ENCODE measurements at places on chromosomes 3 and 15. TPM values are rescaled to one million over a fixed set of nuclear protein-coding genes. Genes with fewer than 3 reads are reported as not detected.

DNA sequence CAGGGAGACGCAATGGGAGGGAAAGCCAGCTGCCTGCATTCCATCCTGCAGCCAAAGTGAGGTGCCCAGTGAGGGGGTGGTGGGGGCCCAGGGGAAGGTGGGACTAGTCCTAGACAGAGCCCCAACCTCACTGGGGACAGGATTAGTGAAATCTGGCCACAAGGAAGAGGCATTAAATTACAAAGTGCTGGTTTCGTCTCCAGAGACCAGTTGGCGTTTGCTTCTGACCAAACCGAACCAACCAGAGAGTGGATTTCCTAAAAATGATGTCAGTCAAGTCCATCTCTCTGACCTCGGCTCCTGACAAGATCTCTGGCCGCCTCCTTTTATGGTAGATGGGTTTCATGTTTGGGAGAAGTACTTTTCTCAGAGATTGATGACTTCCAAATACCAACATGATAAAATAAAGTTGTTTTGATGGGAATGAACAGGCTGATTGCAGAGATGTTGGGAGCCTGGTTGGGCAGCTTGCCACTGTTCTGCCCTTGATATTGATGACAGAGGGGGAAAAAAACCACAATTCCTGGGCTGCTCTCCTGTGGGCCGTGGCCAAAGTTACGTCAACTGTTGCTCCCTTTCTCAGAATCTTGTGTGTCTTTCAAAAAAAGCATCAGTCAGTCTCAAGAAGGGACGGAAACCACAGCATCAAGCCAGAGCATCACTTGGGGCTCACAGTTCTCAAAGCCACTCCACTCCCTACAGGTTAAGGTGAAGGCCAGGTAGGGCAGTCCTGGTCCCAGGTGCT, 24.6 kb downstream of the ITGA11 start:
- H3K4me3 ChIP-seq: no peak overlapping the region
- no peak for DNase-seq
- no peak overlapping the region for H3K27ac ChIP-seq

DNA sequence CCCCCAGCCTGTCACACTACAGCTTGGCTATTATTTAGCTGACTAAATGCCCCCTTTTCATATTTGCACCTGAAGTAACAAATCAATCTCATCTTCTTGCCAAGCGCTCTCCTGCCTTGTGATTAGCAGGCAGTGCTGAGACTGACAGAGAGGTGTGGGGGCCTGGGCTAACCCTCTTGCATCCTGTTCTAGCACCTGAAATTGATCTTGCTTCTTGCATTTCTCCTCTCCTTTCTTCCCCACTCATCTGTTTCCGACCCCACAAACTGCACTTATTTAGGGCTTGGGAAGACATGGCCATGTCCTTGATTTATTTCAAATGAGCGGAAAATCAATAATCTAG, 309.0 kb upstream of the PROK2 start:
- peaks cover 4% of the 10 kb centered on the region for H3K4me1 ChIP-seq
- no peaks in the 10 kb centered on the region for H3K36me3 ChIP-seq
- peak overlapping the region; percentile 4 for H3K27ac ChIP-seq
- DNase-seq: no peak
- H3K27me3 ChIP-seq: peaks cover 6% of the 10 kb centered on the region
- no peak overlapping the region for H3K4me3 ChIP-seq

- H3K27ac ChIP-seq: peak overlapping the region; percentile 25
- peak overlapping the region; percentile 93 for H3K4me3 ChIP-seq
- peaks cover 6% of the 10 kb centered on the region for H3K27me3 ChIP-seq
- H3K36me3 ChIP-seq: no peaks in the 10 kb centered on the region
Measured at GRCh38 chr3:48299746-48300712, 33.4 kb downstream of the SPINK8 start.

DNA sequence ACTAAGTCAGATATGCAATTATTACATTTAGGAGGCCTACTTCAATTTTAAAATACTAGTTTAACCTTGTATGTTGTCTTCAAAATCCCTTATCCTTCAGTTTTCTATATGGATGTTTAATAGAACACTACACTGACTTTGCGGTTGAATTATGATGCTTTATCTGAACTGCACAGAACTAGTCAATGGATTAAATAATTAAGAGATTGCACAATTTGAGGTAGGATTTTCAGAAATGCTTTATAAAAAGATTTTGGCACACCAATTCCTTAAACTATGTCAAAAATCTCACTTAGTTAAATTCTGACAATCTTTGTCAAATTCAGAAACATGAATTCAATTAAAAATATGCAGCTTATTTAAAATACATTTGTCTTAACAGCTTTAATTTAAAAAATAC, 28.1 kb downstream of the ATOSA start:
- H3K4me1 ChIP-seq: peaks cover 19% of the 10 kb centered on the region
- peak overlapping the region; percentile 79 for H3K27ac ChIP-seq
- H3K27me3 ChIP-seq: peaks cover 2% of the 10 kb centered on the region
- no peaks in the 10 kb centered on the region for H3K36me3 ChIP-seq
- no peak overlapping the region for H3K4me3 ChIP-seq

DNA sequence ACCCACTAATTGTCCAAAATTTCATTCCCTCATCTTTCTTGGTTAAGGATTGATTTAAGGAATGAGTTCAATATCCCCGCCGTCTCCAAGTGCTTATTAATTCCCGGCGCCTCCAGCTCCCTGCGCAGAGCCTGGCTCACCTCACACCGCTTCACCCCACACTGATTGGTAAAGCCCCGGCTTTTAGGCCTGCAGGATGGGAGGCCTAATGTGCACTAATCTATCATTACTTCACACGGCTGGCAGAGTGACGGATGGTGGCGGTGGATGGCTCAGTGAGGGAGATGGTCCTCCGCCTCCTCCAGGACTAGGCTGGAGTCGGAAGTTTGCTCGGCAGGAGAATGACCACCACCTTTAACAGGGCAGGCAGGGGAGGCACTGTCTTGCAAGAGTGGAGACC, 81.7 kb downstream of the MEGF11 start:
- no peak for DNase-seq
- H3K36me3 ChIP-seq: no peaks in the 10 kb centered on the region
- H3K27me3 ChIP-seq: peaks cover 6% of the 10 kb centered on the region
- H3K4me3 ChIP-seq: no peak overlapping the region
- H3K4me1 ChIP-seq: peaks cover 32% of the 10 kb centered on the region

DNA sequence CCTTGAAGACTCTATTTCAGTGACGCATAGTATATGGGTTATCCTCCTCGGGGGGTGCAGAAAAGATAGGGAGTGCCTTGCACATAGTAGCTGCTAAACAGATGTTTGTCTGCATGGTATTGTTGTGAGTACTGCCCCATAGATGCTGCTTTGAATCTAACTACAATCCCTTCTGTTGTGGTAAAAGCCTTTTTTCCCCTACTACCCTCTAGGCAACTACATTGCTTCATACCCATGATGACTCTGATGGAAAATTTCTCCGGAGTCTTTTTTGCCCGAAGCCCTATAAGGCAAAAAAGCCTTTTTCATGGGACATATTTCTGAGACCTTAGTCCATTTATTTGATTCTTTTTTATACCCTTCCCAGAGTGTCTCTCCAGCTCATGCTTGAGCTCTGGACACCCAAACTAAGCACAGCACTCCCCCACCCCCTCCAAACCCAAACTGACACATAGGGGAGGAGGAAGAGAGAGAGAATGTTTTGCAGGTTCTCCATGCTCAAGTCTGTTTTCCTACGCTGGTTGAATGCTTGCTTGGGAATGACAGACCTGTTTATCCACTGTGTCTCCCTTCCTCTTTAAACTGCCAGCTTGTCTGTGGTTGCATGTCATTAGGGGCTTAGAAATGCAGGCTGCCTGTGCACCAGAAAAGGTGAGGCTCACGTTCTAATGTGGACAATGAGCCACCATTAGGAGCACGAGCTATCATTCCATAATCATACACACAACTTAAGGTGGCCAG, 52.9 kb downstream of the LRTM1 start:
- no peak overlapping the region for H3K27ac ChIP-seq
- DNase-seq: no peak
- peaks cover 5% of the 10 kb centered on the region for H3K4me1 ChIP-seq
- H3K36me3 ChIP-seq: no peaks in the 10 kb centered on the region
- H3K27me3 ChIP-seq: no peaks in the 10 kb centered on the region

DNA sequence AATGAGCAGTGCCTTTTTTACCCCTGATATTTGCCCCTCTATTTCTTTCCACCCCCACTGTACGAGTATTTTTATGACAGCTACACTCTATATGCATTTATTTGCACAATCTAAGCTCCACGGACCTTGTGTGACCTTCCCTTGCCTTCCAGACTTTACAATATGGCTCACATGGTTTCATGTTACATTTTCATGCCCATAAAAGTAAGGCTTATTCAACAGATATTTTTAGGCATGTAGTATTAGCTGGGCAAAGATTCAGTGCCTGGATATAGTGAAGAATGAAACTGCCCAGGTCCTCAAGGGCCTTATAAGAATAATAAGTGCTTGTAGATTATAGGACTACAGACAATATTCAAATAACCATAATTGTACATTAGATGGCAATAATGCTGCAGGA, 481.9 kb upstream of the CNTN4 start:
- DNase-seq: no peak
- no peaks in the 10 kb centered on the region for H3K27me3 ChIP-seq
- no peak overlapping the region for H3K4me3 ChIP-seq
- H3K27ac ChIP-seq: no peak overlapping the region
- H3K36me3 ChIP-seq: no peaks in the 10 kb centered on the region

GRCh38 chr3:156817646-156818272, 8.4 kb upstream of the LEKR1 start:
- H3K27ac ChIP-seq: peak overlapping the region; percentile 22
- no peak for DNase-seq
- H3K27me3 ChIP-seq: peaks cover 10% of the 10 kb centered on the region
- peak overlapping the region; percentile 89 for H3K4me3 ChIP-seq

GRCh38 chr3:177133860-177134815, 63.1 kb downstream of the TBL1XR1 start:
- no peak for DNase-seq
- no peak overlapping the region for H3K4me3 ChIP-seq
- peaks cover 4% of the 10 kb centered on the region for H3K36me3 ChIP-seq

GRCh38 chr15:25711691-25712090, 151.4 kb downstream of the ATP10A start:
- H3K4me3 ChIP-seq: no peak overlapping the region
- DNase-seq: no peak
- H3K27me3 ChIP-seq: peaks cover 9% of the 10 kb centered on the region
- H3K4me1 ChIP-seq: peaks cover 3% of the 10 kb centered on the region

DNA sequence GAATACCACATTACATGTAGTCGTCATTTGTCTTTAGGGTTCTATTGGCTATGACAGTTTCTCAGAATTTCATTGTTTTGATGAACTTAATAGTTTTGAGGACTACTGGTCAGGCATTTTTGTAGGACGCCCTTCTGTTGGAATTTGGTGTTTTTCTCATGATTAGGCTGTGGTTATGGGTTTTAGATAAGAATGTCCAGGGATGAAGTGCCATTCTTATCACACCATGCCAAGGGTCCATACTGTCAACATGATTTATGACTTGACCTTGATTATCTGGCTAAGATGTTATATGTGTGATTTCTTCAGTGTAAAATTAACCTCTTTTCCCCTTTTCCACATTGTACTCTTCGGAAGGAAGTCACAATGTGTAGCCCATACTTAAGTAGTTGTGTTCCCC, 135.3 kb downstream of the DIPK2A start:
- H3K36me3 ChIP-seq: no peaks in the 10 kb centered on the region
- H3K4me1 ChIP-seq: peaks cover 18% of the 10 kb centered on the region
- no peak overlapping the region for H3K4me3 ChIP-seq
- H3K27ac ChIP-seq: no peak overlapping the region
- no peak for DNase-seq

DNA sequence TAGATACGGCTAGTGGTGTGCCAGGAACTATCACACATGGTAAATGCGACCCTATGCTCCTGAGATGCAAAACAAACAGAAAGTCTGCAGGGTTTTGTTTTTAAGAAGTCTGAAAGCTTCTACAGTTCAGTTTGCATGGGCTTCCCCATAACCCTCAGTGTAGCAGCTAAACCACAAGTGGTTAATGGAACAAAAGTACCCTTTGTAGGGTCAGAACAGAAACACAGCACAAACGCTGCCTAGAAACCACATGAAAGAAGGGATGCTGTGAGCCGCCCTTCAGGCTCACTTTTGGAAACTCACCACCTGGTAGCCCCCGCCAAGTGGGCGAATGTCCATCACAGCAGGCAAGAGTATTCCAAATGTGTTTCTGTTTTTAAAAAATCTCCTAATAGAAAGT, 46.2 kb downstream of the CTDSPL start:
- peaks cover 6% of the 10 kb centered on the region for H3K4me1 ChIP-seq
- no peaks in the 10 kb centered on the region for H3K27me3 ChIP-seq

DNA sequence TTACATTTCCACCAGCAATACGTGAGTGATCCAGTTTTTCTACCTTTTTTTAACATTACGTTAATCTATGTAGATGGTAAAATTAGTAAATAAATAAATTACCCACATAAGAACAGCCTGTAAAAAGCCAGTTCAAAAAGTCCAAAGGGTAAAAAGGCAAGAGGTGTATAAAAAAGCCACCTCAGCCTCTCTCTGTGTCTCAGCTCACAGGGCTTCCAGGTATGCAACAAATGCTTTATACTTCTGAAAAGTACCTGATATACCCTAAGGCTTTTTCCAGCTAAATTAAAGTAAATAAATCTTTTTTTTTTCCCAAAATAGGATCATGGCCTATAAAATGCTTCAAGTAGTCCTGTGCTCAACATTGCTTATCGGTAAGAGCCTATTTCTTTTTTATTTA, at the start of gene C3orf85:
C3orf85 (plus strand) TSS at position 197 of the 400 bp plus-strand sequence; CDS start at position 326, 129 bp downstream.
- H3K27me3 ChIP-seq: no peaks in the 10 kb centered on the region
- H3K4me3 ChIP-seq: no peak within 1 kb of the TSS
- no peak within 1 kb of the TSS for H3K27ac ChIP-seq
- no peaks in the 10 kb centered on the region for H3K36me3 ChIP-seq
- no peak for DNase-seq
- H3K4me1 ChIP-seq: peaks cover 4% of the 10 kb centered on the region

DNA sequence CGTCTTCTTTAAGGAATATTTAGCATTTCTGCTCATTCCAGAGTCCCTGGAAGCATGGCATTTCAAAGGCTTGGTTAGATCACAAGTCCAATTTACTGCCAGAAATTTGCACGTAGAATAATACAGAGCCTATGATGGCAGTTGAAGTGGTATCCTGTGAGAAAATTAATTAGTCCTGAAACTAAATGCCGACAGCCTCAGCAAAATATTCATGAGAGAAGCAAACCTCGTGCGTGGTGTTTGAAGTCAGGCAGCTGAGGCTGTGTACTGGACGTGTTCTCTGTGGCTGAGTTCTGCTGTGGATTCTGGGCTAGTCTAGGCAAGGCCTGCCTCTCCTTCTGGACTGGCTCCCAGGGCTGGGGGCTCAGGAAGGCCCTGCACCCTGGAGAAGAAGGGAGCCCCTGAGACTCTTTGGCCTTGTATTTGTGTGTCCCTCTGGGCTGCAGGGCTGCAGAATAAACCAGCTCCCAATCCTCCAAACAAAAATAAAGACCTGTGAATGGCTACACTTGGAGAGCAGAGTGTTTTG, 106.6 kb downstream of the APBA2 start:
- no peak for DNase-seq
- peaks cover 73% of the 10 kb centered on the region for H3K4me1 ChIP-seq
- H3K4me3 ChIP-seq: peak overlapping the region; percentile 17

The FOXB1 gene
- not detected for total RNA-seq

The PPP1R14D gene
- total RNA-seq: not detected

The FETUB gene
- not detected for total RNA-seq

The PFKFB4 gene
- 40.3 TPM for total RNA-seq

The MEX3B gene
- 96.2 TPM for total RNA-seq

The GPD1L gene
- total RNA-seq: 9.1 TPM

The PAQR5 gene
- not detected for total RNA-seq

The MYL3 gene
- total RNA-seq: not detected

The DHX30 gene
- total RNA-seq: 116 TPM

The WNT5A gene
- total RNA-seq: 0.76 TPM

The MUC20 gene
- not detected for total RNA-seq

The CYP11A1 gene
- not detected for total RNA-seq

The SEMA3G gene
- 0.59 TPM for total RNA-seq
